CD4-positive, alpha-beta T cell treated with Interleukin-21 for 1 hour (primary cell): ENCODE measurements at places on chromosomes 7 and 10.

DNA sequence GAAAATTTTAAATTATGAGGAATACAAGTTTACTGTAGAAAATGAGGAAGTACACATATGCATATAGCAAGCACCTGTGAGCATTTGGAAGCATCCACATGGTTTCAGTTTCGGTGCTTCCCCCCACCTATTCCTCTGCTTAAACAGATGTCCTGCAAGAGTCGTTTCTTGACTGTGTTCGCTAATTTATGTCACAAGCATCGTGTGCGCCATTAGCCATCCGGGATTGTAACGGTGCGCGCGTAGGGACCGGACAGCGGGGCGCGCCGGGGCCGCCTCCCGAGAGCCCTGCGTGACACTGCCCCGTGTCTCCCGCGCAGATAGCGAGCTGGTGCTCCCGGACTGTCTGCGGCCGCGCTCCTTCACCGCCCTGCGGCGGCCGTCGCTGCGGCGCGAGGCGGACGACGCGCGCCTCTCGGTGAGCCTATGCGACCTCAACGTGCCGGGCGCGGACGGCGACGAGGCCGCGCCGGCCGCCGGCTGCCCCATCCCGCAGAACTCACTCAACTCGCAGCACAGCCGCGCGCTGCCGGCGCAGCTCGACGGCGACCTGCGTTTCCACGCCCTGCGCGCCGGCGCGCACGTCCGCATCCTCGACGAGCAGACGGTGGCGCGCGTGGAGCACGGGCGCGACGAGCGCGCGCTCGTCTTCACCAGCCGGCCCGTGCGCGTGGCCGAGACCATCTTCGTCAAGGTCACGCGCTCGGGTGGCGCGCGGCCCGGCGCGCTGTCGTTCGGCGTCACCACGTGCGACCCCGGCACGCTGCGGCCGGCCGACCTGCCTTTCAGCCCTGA is 90.9 kb downstream of the NEURL1 start:
- peak; percentile 87 for DNase-seq

DNA sequence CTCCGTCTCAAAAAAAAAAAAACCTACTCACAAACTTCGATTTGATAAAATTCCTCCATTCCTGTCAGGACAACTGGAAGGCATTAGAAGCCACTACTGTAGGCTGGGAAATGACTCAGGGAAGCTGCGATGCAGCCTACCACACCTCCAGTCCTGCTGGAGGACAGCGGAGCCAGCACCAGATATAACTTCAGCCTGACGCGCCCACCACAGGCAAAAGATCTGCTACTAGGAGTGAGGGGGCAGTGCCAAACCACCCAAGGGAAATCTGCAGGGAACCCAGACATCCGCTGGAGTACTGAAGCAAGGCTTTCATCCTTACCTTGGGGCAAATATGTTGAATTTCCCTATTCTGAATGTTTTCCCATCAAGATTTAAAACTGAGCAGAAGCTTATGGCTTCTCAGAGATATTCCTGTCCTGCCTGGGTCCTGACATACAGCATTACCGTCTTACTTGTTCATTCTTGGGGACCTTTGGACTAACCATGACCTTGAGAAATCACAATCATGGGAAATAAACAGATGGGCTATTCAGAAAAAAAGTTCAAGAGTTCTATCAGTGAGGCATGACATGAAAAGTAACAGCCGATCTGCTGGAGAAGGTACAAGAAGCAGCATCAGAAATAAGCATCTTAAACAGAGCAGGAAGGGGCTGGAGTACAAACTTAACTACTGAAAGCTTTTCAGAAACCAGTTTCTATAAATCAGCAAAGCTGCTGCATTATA is 20.4 kb downstream of the BCCIP start:
- no peak for DNase-seq

DNA sequence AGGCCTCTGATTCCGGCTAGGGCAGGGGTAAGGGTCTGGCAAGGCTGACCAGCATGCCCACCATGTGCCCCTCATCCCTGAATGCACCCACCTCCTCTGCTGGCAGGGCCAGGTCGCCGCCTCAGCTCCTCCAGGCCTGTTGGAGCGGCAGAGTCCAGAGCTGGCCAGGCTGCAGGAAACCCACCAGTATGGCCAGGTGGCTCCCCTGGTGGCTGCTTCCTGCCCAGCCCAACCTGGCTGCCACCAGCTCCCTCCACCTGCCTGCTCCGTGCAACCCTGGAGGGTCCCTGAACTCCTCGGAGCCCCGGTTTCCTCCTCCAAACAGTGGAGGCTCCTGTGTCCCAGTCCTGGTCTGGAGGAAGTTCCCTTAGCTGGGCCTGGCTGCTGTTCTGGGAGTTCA is 39.6 kb downstream of the MICALL2 start:
- DNase-seq = no peak

- DNase-seq = peak; percentile 60
Measured at GRCh38 chr10:8416760-8417159, 362.3 kb downstream of the GATA3 start.

DNA sequence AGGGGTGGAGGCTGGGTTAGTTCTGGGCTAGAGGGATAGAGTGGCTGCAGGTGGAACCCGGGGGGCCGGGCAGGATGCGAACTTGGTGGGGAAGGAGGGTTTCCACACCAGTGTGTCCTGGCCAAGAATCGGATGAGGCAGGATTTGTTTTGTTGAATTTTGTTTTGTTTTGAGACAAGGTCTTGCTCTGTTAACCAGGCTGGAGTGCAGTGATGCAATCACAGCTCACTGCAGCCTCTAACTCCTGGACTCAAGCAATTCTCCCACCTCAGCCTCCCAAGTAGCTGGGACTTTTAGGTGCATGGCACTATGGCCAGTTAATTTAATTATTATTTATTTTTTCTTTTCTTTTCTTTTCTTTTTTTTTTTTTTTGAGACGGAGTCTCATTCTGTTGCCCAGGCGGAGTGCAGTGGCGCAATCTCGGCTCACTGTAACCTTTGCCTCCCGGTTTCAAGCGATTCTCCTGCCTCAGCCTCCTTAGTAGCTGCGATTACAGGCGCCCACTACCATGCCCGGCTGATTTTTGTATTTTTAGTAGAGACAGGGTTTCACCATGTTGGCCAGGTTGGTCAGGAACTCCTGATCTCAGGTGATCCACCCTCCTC is 13.0 kb upstream of the PPP1R35 start:
- DNase-seq = no peak

DNA sequence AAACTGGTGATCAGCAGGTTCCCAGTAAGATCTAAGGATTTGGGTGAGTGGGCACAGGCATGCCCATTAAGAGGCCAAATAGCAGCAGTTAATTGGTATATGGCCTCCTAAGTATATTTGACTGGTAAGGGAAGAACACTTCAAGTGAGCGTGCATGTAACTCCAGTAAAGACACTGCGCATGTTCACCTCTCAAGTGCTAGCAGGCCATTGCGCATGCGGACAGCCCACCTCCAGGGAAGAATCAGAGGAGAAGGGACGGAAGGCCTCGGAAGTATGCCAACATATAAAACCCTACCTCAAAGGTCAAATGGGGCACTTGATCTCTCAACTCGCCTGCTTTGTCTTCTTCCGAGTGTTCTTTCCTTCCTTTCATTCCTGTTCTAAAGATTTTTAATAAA is 118.0 kb downstream of the ARL5B start:
- DNase-seq = no peak
